ENCODE measurements at places on chromosomes 2 and 18. TPM values are rescaled to one million over a fixed set of nuclear protein-coding genes. Genes with fewer than 3 reads are reported as not detected.

- DNase-seq = no peak
Measured at GRCh38 chr2:39647104-39647765, 18.5 kb upstream of the TMEM178A start.

DNA sequence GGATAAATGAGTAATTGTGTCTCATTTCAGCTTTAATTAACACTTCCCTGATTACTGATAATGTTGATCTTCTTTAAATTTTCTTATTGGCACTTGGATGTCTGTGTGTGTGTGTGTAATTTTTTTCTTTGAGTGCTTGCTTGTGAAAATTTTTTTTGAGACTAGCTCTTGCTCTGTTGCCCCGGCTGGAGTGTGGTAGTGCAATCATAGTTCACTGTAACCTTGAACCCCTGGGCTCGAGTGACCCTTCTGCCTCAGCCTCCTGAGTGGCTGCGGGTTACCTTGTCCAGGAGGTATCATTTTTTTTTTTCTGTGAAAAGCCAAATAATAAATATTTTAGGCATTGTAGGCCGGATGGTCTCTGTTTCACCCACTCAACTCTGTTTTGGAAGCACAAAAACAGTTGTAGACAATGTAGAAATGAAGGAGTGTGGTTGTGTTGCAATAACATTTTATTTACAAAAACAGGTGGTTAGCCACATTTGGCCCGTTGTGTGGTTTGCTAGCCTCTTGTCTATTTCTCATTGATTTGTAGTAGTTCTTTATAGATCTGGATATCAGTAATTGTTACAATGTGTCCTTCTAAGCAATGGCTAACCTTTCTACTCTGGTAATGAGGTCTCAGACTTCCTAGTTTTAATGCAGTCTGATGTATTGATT is 7.9 kb downstream of the IL1RL2 start:
- no peak for DNase-seq

DNA sequence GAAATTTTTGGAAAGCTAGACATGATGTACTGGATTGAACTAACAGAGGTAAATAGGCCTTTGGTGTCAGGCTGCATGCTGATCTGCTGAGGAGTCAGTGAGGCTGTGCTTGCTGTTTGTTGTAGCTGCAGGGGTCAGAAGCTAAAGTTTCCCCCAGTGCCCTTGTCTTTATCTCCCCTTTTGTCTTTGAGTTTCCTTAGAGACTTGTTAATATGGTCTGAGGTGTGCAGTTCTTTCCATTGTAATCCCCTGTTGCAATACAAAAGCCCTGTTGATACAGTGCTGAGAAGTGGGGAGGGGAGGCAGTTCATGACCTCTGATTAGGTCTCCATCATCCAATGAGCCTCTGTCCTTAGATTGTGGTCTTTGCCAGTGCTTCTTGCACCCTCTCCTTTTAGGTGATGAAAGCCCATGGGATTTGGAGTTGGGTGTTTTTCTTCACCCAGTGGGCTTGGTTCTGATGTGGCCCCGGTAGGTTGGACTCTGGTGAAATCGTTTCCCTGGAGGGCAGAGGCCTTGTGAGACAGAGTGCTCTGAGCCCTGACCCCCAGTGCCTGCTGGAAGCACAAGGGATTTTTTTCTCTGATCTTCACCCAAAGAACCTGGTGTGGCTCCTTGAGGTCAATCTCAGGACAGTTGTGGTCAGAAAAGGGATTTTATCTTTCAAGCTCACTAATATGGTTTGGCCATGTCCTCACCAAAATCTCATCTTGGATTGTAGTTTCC is 163.1 kb downstream of the TMEM18 start:
- no peak for DNase-seq

- no peak for DNase-seq
Measured at GRCh38 chr2:62197011-62197924, 1.4 kb downstream of the B3GNT2 start.

DNA sequence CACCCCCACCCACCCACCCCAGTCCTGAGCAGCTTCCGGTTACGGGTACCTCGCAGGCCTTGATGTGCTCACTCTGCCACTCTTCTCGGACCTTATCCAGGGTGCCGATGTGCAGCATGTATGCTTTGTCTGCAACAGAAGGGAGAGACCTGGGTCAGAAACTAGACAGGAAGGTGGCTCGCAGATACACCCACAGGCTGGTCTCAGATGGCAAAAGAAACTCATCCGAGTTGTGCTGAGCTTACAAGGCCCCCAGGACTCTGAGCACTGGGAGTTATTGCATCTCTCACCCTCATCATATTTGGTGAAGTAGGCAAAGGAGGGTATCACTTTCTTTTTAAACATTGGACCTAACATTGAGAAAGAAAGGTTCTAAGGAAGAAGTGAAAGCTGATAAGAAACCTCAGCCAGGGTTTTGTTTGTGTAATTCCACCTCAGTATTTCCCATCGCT is 30.6 kb upstream of the EPG5 start:
- DNase-seq = no peak

DNA sequence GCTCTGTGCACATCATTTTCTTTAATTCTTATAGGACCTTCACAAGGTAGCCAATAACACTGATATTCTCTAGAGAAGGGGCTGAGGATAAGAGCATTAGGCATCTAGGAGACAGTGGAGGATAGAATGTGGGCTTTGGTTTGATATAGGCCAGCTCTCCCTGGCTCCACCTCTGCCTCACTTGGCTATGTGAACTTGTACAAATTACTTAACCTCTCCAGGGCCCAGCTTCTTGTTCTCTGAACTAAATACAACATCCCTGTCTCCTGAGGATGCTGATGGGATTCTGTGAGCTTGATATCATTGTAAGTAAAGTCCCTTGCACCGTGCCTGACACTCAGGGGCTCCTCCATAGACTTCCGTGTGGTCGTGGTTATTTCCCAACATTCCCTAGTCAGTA is 87.3 kb downstream of the ACOXL start:
- DNase-seq = no peak

DNA sequence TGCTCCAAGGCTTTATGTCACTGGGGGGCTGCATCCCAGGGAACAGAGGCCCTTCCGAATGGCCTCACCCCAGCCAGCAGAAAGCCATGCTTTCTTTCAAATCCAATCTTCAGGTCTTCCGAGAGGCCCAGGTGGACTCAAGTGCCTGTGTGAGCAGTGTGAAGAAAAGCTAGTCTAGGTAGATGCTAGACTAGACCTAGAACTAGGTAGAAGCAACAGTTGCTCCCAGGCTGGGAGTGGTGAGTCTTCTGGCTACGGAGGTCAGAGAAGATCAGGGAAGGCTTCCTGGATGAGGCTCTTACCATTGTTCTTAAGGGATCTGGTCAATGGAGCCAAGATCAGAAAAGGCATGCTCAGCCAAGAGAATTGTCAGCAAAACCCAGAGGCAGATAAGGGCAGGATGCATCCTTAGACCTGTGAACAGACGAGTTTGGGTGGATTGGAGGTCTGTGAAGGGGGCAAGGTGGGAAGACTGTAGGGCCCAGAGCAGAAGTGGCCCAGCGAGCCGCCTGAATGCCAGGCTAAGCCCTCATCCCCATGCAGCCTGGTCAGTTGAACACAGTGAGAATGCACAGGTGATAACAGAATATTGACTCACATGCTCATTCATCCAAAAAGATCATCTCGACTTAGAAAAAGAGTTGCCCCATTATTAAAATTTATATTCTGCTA is 110.8 kb downstream of the SMAD7 start:
- DNase-seq = no peak

DNA sequence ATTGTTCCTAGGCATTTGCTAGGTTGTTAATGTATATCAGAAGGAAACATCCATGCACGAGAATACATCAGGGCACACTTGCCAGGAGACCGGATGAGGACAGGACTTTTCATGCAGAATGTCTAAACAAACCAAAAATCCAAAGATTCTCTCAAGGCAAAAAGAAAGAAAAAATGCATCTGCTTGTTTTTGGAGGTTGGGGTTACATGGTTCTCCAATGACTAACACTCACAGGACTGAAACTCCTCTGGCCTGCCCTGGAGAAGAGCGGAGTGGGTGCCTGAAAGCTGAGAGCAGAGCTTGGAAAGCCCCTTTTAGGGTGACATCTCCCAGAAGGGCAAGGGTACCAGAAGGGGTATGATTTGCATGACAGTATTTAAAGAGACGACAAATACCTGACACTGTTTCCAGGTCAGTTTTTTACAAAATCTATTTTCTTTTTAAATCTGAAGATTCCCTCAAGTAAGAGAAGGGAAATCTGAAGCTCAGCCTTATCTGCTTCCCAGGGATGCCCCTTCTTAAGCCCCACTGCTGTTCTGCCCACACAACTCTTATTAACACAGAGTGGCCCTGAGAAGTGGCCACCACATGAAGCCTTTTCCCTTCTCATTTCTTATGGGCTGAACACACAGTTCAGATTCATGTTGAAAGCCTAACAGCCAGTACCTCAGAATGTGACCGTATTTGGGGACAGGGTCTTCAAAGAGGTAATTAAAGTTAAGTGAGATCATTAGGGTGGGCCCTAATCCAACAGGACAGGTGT is 216.4 kb downstream of the STK39 start:
- DNase-seq = peak; percentile 21

DNA sequence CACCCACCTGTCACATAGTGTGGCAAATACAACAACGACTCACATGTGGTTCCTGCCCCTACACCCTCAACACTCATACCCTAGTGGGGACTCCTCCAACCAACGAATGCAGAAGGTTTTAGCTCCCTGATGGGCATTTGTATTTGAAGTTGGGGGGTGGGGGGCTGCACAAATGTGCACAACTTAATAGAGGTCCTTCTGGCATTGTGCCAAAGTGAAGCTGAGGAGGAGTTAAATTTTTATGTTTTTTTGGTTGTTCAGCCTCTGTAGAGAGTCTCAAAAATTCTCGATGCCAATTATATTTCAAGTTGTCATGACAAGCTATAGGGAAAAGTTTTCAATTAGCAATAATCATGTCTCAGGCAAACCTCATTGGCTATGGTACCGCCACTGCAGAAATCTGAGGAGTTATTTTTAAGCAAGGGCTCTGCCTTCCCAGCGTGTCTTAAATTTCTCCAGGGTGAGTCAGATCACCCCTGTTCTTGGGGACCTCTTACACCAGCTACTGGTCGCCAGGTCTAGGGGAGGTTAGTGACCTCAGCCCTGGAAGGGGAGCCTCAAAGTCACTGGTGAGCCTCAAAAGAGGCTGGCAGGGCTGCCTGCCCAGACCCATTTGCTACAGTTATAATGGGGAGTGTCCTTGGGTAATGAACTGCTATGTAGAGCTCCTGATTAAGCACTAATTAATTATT is 102.7 kb upstream of the TAF1B start:
- no peak for DNase-seq

- DNase-seq = no peak
Measured at GRCh38 chr2:120990451-120990871, 254.8 kb downstream of the GLI2 start.

DNA sequence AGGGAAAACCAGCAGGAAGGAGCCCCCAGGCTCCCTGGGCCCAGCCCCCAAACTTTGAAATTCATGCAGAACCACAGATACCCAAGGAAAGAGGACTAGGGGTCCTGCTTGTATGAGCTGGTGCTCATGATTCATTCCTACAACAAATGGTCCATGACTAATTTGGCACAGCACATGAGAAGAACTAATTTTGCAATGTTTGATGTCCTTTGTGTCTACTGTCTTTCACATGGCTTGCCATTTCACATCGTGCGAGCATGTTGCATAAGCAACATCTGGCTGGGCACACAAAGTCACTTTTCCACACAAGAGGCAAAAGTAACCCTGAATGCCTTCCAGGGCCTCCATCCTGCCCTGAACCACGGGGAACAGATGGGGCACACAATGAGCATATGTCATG is 149.6 kb upstream of the APCDD1 start:
- DNase-seq = peak; percentile 48

DNA sequence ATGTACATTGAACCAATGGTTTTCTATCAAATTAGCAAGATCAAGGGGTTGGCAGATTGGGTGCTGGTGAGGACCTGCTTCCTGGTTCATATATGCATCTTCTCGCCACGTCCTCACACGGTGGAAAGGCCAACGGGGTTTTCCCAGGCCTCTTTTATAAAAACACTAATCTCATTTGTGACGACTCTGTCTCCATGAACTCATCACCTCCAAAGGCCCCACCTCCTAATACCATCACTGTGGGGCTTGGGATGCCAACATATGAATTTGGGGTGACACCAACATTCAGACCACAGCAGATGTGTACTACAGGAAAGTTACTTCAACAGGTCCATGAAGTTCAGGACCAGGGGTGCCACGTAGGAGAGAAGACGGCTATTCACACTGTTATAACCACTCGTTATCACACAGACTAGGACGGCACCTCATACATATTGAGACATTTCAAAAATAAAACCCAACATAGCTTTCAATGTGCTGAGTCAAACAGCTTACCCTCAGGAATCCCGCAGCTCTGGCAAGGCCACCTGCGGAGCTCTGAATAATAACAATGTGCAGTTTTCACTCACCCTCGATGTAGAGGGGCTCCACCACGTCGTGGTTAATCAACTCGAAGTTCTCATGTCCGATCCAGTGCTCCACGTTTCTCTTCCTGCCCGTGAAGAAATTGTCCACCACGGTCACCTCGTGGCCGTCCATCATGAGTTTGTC is 49.3 kb downstream of the UXS1 start:
- no peak for DNase-seq

- no peak for DNase-seq
Measured at GRCh38 chr18:67608615-67609273, 92.2 kb upstream of the DSEL start.

- no peak for DNase-seq
Measured at GRCh38 chr18:22169889-22170420, 566 bp downstream of the GATA6 start.

- no peak for DNase-seq
Measured at GRCh38 chr18:42632801-42633200, 482.7 kb downstream of the RIT2 start.

DNA sequence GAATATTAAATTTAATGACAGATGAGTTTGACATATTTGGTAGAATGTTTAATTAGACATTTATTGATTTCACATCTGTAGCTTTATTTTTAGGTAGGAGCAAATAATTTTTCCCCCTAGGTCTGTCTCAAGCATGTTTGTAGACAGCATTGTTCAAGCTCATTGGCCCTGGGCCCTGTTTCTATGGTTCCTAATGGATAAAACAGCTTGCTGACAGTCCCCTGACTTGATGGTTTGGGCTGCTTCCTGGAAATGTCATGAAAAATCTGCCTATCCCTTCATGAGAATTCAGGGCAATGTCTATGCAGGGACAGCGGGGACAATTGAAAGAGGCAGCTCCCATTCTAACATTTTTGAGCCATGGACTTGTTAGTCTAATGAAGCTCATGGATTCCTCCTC is 14.6 kb upstream of the MEP1B start:
- DNase-seq = no peak

- DNase-seq = no peak
Measured at GRCh38 chr2:39218391-39218790, 25.4 kb downstream of the CDKL4 start.

- no peak for DNase-seq
Measured at GRCh38 chr2:221502270-221503010, 69.7 kb downstream of the EPHA4 start.

DNA sequence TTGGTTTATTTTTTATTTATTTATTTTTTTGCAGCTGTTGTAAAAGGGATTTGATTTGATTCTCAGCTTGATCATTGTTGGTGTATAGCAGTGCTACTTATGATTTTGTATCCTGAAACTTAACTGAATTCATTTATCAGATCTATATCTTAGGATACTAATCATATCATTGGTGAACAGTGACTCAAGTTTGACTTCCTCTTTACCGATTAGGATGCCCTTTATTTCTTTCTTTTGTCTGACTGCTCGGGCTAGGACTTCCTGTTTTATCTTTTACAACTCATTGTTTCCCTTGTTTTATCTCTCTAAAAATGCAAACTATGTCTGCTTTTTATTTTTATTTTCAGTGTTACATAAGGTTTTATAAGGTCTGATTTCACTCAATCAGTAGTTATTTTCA is 23.6 kb downstream of the SP100 start:
- DNase-seq = no peak

Gene CPO
- polyA plus RNA-seq = not detected

Gene NHEJ1
- polyA plus RNA-seq = 24.1 TPM

Gene LDLRAD4
- polyA plus RNA-seq = 0.07 TPM

Gene IHH
- polyA plus RNA-seq = 0.05 TPM

Gene SCN3A
- 0.78 TPM for polyA plus RNA-seq

Gene CFAP221
- 0.12 TPM for polyA plus RNA-seq
